RKO (cell line): ENCODE measurements at places on chromosomes 12 and 14.
A peak's percentile ranks its signal among the peaks of the same experiment; 100 is the strongest.

GRCh38 chr14:92414690-92415445 is 91.9 kb downstream of the SLC24A4 start:
- no peak for DNase-seq

- DNase-seq = no peak
Measured at GRCh38 chr14:72589652-72590051, 304.2 kb downstream of the DPF3 start.

- DNase-seq = no peak
Measured at GRCh38 chr12:18895946-18896345, 158.0 kb downstream of the CAPZA3 start.

DNA sequence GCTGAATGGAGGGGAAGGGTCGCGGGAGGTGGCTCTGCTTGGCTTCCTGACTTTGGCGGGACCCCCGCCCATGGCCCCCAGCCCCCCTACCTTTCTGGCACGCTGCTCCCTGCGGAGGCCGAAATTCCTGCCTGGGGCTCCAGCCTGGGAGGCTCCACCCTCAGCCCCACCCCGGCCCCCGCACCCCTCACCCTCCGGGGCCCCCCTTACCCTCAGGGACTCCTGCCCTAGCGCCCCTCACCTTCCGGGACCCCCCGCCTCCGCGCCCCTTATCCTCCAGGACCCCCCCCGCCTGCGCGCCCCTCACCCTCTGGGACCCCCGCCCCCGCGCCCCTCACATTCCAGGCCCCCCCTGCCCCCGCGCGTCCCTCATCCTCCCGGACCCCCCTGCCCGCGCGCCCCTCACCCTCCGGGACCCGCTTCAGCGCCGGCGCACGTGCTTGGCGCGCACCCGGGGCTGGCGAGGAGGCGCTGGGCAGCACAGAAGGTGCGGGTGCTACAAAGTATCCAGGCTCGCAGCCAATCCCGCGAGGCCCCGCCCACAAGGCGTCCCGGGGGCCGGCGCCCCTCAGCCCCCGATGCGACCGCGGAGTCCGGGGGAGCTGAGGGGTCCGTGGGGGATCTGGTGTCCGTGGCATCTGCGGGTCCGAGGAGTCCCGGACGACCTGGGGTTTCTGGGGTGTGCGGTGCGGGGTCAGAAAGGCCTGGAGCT is at the start of gene ANHX:
TSS of gene ANHX (minus strand) at position 477 of the 712 bp plus-strand sequence. CDS start 1,521 bp downstream, outside the sequence.
- no peak for DNase-seq

GRCh38 chr12:26195641-26196420 is 458 bp downstream of the SSPN start:
- DNase-seq = peak; percentile 53

GRCh38 chr14:94394581-94395207 is 6.3 kb upstream of the SERPINA1 start:
- DNase-seq = no peak

GRCh38 chr12:131607658-131608447 is 103.0 kb upstream of the SFSWAP start:
- no peak for DNase-seq

GRCh38 chr12:89288959-89289358 is 63.3 kb downstream of the DUSP6 start:
- DNase-seq = no peak

GRCh38 chr12:115042341-115042740 is 358.4 kb upstream of the TBX3 start:
- no peak for DNase-seq

DNA sequence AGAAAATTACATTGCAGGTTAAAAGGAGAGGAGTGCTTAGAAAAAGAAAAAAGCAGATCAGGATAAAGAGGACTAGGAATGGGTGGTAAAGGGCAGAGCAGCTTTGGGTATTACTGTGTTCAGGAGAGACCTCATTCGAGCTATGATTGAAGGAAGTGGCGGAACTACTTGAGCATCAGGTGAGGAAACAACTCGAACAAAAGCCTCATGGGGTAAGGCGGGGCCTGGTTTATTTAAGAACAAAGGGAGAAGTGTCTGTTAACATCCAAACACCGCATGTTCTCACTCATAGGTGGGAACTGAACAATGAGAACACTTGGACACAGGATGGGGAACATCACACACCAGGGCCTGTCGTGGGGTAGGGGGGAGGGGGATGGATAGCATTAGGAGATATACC is 444.6 kb upstream of the CCDC196 start:
- DNase-seq = no peak

DNA sequence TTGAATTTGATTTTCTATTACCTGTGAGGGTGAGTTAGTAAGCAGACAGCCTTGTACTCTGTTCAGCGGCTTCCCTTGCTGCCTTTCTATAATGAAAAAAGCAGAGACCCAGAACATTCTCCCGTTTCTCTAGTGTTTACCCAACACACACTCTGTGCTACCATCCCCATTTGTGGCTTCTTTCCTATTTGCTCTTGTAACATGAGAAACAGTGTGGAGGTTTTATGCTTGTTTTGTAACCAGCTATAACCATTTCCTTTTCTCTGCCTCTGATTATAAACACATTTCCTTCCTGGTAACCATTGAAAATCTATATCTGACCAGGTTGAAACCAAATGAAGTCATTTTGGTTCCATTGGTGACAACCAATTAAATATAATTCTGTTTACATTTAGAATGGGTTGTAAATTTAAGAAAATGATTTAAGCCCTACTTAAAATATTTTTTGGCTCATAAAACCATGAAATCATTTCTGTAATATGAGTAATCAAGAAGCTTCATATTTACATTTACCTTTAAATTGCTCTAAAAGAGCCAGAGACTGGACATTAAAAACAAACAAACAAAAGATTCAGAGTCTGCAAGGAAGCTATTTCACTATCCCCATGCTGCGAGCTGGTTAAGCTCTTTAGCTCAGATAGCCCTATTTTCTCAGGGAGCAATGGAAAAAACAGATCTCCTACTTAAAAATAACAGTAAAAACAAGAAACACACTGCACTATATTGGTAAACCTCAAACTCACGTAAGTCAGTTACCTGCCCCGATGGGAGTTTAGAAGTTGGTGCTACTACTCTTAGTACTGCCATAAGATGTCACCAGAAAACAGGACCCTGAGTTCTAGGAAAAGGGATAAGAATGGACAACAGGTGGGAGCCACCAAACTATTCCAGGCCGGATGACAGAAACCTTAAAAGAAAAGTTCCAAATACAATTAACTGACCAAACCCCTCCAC is 206.5 kb upstream of the EEA1 start:
- DNase-seq = no peak

- DNase-seq = no peak
Measured at GRCh38 chr12:49230805-49231194, 34.1 kb upstream of the TUBA1C start.

GRCh38 chr12:30134229-30134628 is 350.5 kb upstream of the TMTC1 start:
- peak; percentile 53 for DNase-seq

DNA sequence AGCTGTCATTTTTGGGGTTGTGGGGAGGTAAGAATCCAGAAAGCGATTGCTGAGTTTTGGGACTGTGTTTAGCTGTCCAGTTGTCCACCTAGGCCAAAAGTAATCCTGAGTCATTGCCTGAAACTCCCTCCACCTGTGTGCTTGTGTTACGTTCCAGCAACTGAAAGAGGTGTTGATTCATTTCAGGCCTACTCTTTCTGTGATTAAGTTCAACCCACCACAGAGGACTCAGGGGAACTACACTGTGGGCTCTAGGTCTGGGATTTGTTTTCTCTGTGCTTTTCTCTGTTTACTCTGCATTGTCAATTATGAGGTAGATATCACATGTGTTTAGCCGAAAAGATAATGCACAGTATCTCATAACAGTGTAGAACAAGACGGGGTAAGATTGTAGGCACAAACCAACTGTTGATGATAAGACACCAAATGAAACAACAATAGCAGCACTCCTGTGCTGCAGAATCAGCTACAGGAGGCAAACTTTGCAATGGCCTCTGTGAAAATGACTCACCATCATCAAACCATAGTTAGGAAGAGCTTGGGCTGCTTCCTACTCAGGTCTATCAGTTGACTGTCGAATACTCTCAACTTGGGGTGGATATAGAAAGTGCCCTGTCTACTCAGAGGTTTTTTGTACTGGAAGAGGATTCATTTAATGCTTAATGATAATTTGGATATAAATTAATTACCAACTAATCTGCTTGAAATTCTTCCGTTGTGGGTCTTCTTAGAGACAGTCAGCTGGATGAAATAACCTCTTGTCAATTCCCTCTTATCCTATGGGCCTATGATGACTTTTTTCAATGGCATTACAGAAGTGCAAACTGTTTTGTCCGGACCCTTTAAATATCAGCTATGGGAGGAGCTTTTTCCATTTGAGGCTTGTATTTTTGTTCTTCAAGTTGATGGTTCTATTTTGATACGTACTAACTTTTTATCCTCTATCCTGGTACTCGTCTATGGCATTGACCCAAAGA is 385.9 kb downstream of the BMP4 start:
- DNase-seq = no peak
